ENCODE measurements at places on chromosomes 1 and 21. TPM values are rescaled to one million over a fixed set of nuclear protein-coding genes. Genes with fewer than 3 reads are reported as not detected.

CELF3 gene
- polyA plus RNA-seq = 0.53 TPM

PTGER3 gene
- 55.2 TPM for polyA plus RNA-seq

- DNase-seq = no peak
These were observed 395.4 kb upstream of the LRRC7 start for GRCh38 chr1:69172003-69173000.

DNA sequence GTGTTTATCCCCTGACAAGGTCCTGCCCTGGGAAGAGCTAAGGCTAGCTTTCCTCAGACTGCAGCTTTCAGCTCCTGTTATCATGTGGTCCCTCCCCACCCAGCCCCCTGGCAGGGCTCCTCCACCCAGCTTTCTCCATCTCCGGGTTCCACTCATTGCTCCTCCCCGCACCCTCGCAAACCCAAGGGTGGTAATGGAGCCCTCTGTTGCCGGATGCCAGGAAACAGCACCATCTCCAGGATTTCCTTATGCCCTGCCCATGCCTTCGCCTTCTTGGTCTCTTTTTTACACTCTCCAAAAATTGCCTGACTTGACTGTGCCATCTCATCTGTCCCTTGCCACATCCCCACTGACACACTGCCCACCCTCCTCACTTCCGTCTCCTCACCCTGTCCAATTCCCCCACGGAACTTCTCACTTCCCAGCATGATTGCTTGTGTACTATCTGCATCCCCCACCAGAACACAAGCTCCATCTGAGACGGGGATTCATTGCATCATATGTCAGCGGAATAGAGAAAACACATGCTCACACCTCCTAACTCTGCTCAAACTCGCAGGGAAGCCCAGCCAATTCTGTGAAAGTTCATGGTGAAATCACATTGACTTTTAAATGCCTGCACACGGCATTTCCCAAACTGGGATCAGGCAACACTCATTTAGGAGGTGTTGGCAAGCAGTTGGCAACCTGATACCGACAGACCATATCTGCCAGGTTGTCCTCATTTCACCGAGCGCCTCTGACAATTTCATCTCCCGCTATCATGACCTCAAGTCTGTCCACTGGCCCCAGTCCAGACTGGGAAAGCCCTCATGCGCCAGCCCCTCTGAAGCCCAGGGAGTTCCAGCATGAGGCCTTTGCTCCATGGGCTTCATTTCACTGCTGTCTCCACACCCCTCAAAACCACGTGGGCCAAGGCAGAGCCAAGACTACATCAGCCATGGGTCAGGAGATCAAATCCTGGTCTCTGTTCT lies 201.1 kb downstream of the MATN1 start:
- DNase-seq = no peak

- DNase-seq = no peak
These were observed 2.5 kb downstream of the SDC3 start for GRCh38 chr1:30905916-30906620.

GRCh38 chr1:10607228-10607627 lies 132.5 kb downstream of the PEX14 start:
- no peak for DNase-seq

NPHP4 gene
- 9.2 TPM for polyA plus RNA-seq

GRCh38 chr1:57474137-57474750 lies 50.4 kb upstream of the DAB1 start:
- no peak for DNase-seq

GRCh38 chr1:187844313-187844712 lies 1015.6 kb downstream of the PLA2G4A start:
- no peak for DNase-seq

KRTAP13-1 gene
- not detected for polyA plus RNA-seq

DNA sequence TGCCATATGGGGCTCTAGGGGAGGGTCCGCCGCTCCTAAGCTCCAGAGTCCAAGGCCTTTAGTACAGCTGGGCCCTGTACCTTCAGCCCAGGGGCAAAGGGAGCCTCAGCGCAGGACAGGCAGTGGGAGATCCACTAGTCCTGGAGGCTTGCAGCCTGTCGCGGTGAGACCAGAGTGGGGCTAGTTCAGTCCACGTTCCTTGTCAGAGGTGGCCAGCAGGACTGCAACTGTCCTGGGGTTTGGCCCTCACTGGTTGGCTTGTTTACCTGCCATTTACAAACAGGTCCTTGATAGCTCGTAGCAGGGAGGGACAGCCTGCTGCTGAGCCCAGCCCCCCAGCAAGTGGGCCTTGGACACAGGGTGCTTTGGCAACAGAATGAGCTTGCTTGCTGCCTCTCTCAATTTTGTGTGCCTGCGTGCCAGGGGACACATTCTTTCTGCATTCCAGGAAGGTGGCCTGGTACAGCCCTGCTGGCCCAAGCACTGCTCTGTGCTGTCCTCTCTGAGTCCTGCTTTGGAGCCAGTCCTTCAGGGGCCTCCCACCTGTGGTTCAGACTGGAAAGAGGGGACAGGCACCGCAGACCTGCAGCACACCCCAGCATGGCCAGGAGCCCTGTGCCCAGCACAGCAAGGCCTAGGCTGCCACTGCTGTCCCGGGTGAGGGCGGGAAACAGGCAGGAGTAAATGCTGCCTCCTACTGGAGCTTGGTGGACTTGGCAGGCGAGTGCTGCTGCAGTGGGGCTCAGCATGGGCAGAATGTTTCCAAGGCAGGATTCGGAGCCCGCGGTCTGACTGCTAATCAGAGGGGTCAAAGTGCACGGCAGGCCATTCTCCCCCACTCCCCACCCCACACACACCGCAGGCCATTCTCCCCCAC lies 15.2 kb downstream of the H6PD start:
- DNase-seq = no peak

- no peak for DNase-seq
These were observed 14.6 kb upstream of the TMEM61 start for GRCh38 chr1:54965624-54966340.

TTC39A gene
- polyA plus RNA-seq = 9.9 TPM

DNA sequence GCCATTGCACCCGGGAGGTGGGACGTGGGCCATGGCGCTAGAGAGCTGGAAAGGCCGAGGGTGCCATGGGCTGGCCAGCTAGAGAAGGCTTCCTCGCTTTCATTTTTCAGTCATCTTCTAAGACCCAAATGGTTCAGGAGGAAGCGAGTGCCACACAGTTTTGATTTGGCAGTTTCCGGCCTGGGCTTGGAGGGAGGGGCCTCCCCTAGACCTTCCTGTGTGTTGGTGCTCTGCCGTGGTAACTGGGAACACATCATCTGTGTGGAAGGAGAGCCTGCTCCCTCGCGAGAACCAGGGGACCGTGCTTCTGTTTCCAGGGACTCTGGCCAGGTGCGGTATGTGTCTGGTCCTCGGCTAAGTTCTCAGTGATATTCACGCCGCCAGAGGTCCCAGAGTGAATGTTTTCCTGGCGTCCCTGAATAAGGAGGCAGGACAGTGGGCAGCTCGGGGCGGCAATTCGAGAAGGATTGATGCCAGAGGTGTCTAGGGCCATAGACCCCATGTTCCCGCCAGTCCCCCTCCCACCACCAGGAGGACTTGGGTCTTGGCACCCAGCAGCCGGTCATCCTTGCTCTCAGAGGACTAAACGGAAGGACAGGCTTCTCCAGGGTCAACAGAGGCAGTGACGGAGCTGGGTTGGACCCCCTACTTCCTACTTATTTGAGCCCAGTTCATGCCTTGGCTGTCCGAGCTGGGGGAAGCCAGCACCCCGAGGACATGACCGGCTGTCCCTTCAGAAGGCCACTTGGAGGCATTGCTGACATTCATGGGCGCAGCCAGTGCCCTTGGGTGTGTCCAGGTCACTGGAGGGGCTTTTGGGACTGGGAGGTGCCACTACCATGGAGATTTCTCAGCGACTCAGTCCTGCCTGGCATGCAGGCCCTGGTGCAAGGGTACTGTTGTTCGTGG lies 2.7 kb upstream of the NPHP4 start:
- no peak for DNase-seq

DNA sequence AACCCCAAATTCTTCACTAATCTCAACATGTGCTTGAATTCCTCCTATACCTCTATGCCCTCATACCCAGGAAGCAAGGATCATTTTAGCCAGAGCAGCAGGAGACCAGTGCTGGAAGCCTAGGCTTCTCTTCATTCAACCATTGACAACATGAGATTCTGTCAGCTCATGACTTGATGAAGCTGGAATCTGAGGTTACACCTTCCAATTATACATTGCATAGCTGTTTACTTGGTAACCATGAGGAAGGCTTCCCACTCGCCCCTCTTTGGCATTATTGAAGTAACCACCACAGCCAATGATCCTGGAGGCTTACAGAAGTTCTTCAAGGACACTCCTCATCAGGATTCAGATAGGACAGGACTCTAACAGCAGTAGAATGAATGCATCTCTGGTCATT lies 160.3 kb downstream of the TPR start:
- no peak for DNase-seq

DNA sequence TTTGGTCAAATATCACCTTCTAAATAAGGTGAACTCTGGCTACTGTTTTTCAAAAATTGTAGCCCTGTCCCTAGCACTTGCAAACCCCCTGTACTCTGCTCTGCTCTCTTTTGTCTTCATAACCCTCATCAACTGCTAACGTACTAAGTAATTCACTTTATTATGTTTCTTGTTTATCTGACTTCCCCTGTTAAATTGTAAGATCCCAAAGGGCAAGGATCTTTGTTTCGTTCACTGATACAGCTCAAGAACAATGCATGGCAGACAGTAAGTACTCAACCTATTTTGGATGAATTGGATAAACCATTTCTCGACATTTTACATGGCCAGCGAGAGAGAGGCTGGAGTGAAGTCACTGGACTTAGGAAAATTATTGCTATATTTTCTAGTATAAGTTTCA lies 46.9 kb downstream of the ATP5PF start:
- DNase-seq = no peak

GRCh38 chr1:74485622-74486021 lies 26.8 kb downstream of the LRRC53 start:
- no peak for DNase-seq

C8B gene
- not detected for polyA plus RNA-seq

GRCh38 chr1:156714830-156715229 lies 9.4 kb upstream of the CRABP2 start:
- no peak for DNase-seq

DNA sequence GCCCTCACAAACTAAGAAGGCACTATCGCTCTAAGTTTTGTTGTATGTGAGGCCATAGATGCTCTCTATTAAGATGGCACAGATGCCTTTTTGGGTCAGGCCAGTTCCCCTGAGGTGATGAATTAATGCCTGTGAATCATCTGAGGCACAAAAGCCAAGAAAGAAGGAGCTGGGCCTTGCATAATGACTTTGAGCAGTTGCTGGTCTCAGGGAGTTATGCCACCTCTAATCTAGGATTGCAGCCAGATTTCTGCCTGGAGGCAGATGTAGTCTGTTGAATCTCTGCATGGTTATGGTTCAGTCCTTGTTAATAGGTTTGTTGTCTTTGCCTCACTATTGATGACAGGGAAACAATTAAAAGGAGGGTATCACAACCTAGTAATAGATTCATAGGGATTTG lies 168.1 kb upstream of the CHRM3 start:
- DNase-seq = no peak

DNA sequence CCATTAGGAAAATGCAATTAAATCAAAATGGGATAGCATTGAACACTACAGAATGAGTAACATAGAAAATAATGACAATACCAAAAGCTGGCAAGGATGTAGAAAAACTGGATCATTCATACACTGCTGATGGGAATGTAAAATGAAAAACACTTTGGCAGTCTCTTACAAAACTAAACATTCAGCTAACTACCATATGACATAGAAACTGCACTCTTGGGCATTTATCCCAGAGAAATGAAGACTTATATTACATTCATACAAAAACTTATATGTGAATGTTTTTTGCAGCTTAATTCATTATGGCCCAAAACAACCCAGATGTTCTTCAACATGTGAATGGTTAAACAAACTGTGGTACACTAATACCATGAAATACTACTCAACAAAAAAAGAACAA lies 66.4 kb downstream of the ANKRD13C start:
- no peak for DNase-seq

UTS2 gene
- 0.12 TPM for polyA plus RNA-seq
